NCI-H748 treated with DMSO at 0.1 percent for 48 hours (cell line): ENCODE measurements at places on chromosomes 16 and 17.

- DNase-seq = no peak
Observed at GRCh38 chr16:57084996-57085395, 7.4 kb upstream of the CPNE2 start.

- DNase-seq = no peak
Observed at GRCh38 chr17:77534137-77534536, 393.4 kb downstream of the SEC14L1 start.

- no peak for DNase-seq
Observed at GRCh38 chr17:36720131-36720530, 118.7 kb downstream of the MRM1 start.

- no peak for DNase-seq
Observed at GRCh38 chr16:29809850-29810698, 1.9 kb upstream of the PRRT2 start.

GRCh38 chr16:72173997-72174396 is 2.0 kb upstream of the PMFBP1 start:
- DNase-seq = no peak

DNA sequence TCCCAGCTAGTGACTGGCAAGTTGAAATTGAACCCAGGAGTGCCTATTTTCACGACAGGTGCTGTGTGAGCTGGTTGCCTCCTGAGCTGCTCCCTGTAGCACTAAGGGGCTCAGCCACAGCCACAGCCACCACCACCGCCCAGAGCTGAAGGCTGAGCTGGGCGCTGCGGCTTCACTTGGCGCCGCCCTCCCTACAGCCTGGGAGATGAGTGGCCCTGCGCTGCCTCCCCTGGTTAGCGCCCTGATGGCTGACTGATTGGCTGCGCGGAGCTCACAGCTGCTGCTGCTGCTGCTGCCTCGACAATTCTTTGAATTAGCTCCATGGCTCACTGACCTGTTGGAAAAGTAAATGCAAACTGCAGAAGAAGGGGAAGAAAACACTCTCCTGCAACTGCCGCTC is 91.8 kb upstream of the TMEM132E start:
- no peak for DNase-seq

- no peak for DNase-seq
Observed at GRCh38 chr16:52727441-52727840, 180.5 kb upstream of the TOX3 start.

DNA sequence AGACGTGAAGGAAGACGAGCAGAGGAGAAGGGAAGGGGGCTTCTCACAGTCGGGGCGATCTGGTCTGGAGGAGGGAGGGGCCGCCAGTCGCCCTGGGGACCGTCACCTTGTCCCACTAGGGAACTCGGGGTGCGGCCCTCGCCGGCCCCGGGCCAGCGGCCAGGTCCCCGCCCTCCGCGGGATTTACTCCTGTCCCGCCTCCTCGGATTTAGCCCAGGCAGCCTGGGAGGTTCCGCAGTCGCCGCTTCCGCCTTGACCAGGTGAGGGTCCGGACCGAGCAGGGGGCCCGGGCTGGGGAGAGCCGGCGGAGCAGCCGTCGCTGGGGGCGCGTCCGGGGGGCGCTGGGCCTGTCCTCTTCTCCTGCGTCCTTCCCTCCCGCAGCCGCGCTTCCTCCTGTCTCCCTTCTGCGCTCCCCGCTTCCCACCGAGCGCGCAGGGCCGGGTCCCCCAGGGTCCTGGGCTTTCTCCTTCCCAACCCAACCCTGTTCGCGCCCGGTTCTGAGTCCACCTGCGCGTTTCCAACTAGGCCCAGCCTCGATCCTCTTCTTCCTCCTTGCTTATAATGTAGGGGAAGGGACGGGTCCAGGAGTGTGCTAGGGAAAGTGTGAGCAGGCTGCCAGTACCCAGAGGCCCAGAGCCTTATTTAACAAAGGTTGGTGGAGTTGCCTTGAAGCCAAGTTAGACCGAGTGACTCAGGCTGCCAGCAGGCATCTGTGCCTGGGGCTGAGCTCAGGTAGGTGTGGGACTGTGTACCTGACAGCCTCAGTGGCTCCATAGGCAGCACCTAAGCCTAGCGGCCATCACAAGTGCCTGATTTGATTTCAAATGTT is at the start of gene TNK1:
TNK1 (plus strand) TSS at position 235 of the 829 bp plus-strand sequence. CDS start 1,838 bp downstream, outside the sequence.
- DNase-seq = peak; percentile 35

- no peak for DNase-seq
Observed at GRCh38 chr16:65660390-65660789, 538.5 kb upstream of the CDH11 start.

- no peak for DNase-seq
Observed at GRCh38 chr16:77761204-77761603, 27.2 kb upstream of the VAT1L start.

DNA sequence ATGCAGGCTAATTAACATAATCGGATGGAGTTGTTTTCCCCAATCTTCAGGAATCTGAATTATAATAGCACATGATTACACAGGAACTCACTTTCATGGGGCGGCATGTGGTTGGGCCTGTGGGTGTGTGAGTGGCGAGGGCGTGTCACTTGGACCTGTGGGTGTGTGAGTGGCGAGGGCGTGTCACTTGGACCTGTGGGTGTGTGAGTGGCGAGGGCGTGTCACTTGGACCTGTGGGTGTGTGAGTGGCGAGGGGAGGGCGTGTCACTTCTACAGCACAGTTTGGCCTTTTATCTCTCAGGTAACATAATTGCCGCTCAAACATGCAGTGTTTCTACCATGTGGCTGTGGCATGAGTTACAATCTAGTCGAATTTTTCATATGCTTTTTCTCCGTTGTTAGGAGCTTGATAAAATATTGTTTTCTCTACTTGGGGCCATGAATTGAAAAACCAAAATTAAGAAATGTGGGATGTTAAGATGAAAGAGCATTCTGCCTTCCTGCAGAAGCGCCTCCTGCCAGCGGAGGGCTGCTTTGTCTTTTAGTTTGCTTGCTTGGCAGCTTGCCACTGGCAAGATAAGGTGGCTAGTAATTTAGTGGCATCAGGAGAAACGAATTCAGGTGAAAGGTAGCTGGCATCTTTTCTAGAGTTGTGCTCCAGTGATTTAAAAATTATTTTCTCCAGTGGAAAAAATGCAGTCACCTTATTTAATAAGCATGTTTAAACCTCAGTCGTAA is 36.2 kb downstream of the USP10 start:
- peak; percentile 64 for DNase-seq

GRCh38 chr16:11576427-11577289 is 10.1 kb downstream of the LITAF start:
- DNase-seq = no peak

GRCh38 chr17:14078027-14078426 is 8.7 kb downstream of the COX10 start:
- no peak for DNase-seq

DNA sequence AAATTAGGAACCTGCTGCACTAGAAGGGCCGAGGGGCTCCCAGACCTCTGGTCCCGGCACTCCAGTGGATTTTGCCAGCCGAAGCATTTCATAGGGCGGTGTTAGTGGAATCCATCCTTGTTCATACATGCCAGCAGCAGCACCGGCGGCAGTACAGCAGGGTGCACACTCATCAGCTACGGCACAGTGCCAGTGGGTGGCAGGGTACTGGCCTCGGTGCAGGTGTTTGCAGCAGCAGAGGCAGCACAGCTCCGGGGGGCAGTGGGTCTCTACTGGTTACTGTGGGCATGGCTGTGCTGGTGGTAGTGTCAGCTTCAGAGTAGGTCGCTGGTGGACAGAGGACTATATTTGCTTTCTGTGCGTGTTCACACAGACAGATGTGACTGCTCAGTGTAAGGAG is 985.7 kb downstream of the CDH8 start:
- DNase-seq = no peak

GRCh38 chr16:79393127-79393526 is 207.4 kb downstream of the MAF start:
- no peak for DNase-seq

DNA sequence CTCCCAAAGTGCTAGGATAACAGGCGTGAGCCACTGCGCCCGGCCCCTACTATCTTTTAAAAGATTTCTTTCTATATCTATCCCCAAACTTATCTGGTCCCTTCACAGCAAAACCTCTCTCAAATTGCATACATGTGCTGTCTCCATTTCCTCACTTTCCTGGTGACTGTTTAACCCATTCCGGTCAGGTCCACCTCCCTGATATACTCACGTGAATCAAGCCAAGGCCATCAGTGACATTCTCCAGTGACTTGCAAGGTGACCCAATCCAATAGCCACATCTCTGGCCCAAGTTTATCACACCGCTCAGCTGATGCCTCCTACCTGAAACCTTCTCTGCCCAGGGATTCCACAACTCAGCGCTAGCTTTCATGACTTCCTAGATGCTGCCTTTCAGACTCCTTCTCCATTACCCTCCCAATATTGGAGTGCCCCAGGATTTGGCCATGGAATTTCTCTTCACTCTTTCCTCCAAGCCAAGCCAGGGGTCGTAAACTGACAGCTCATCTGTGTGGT is 1.4 kb upstream of the CTCF start:
- DNase-seq = no peak

DNA sequence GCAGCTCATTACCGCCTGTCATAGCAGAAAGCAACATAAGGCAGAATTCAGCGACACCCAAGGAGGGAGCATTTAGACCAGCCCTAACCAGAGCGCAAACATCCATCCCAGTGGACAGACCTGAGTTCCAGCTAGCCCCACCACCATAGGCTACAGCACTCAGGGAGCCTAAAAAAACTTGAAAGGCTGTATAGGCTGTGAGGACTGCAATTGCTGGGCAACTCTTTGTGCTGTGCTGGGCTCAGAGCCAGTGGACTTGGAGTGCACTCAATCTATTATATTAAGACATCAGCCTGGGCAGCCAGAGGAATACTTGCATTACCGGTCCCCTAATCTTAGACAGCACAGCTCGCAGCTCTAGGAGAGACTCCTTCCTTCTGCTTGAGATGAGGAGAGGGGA is 207.3 kb downstream of the KIF2B start:
- no peak for DNase-seq

DNA sequence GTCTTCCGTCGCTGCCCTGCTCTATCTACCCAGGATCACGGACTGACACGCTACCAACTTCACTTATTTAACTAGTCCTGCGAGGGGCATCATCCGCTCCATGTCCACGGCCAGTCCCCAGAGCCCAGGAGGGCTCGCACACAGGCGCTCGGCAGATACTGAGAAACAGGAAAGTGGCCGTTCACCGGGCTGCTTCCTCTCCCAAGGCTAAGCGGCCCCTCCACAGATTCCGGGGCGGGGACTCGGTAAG is 388 bp downstream of the OXLD1 start:
- no peak for DNase-seq

DNA sequence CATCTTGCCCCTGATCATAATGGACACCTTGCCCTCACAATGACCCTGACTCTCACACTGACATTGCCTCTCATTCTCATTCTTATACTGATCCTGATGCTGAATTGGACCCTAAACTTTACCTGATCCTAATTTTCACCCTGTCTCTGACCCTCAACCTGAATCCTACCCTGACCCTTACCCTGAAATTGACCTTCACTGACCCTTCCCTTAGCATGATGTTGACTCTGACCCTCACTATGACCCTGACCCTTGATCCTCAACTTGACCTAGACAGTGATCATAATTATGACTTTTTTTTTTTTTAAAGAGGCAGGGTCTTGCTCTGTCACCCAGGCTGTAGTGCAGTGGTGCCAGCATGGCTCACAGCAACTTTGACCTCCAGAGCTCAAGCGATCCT is 3.4 kb downstream of the AHSP start:
- no peak for DNase-seq

DNA sequence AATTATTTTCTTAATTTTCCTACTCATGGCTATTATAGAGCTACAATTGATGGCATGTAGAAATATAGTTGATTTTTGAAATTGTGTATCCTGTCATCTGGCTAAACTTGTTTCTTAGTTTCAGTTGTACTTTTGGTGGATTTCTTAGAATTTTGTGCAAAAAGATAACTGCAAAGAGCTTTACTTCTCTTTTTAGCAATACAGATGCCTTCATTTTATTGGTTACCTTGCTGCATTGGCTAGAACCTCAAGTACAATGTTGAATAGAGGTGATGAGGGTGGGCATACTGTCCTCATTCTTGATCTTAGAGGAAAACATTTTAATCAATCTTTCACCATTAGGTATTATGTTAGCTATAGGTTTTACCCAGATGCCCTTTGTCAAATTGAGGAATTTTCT is 67.9 kb downstream of the METRNL start:
- DNase-seq = no peak

GRCh38 chr16:31360251-31360650 is 5.3 kb downstream of the ITGAX start:
- DNase-seq = no peak

GRCh38 chr16:46721885-46722284 is 26.3 kb downstream of the MYLK3 start:
- no peak for DNase-seq

DNA sequence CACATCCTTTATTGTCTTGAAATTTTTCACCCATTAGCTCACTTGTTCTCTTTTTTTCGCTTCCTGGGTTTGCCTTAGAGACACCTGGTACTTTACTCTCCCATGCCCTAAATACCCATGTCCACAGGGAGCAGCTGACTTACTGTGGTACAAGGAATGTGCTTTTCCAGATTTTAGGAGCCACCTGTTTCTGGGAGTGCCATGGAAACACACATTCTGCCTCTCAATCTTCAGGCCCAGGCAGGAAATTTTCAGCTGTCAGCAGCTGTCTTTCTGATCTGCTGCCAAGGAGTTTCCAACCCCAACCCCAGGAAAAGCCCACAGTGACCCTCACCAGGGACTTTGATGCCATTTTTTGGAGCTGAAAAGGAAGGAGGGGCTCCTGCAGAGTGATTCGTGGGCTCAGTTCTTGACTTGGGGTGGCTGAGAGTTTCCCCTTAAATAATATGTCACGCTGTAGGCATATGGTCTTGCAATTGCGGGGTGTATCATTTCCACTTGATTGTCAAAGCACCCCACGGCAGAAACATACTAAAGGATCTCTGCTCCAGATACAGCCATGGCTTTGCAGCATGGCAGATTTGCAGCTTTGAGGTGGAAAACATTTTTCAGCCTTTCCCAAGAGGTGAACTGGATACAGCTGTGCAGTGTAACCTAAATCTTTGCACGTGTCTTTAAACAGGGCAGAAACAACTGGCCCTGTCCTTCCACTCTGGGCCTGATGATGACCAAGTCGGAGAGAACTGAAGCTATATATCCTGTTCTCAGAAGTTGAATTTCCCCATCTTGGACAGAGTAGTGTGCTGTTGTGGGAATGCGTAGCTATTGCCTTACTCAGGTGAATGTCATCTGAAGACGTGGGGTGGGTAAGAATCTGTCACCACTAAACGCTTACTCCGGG is 19.2 kb downstream of the RBFOX1 start:
- DNase-seq = peak; percentile 3

DNA sequence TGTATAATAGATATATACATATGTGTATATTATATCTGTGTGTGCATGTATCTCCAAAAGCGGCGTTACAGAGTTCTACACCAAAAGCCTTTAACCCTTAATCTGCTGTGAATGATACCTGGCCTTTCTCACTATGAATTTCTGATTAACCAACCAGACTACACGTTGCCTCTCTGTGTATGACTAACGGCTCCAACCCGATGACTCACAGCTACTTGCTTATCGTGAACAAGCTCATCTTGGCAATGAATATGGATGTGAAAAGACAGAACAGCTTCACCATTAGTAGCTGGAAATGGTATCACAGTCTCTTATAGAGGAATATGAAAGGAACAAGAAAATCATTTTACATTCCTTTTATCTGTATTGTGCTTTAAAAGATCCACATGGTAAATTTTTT is 23.8 kb upstream of the ARHGAP44 start:
- DNase-seq = no peak
